ENCODE measurements at places on chromosomes 7 and 10.
A peak's percentile ranks its signal among the peaks of the same experiment; 100 is the strongest.

DNA sequence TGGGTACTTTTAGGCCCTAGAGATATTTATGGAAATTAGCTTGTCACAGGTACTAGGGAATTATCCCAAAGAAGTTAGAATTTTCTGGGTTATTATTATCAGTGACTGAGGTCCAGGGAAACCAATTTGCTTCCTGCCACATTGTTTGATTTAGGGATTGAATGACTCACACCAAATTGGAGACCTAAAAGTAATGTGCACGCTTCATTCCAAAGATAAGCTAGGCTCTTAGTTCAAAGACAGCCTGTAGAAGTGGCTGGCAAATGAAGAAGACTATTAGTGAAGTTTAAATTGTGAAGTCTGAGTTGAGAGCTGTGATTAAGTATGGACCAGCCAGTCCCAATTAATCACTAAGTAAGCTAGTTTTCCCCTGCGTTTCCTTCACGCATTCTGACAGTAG is 188.1 kb upstream of the MYO3A start:
- DNase-seq = no peak

GRCh38 chr10:95289003-95289920 is 1.5 kb downstream of the PDLIM1 start:
- DNase-seq = no peak

GRCh38 chr7:24829787-24830186 is 72.5 kb upstream of the GSDME start:
- DNase-seq = no peak

GRCh38 chr10:97822261-97822687 is 27.4 kb upstream of the GOLGA7B start:
- DNase-seq = no peak

GRCh38 chr10:29540016-29540415 is 94.8 kb downstream of the SVIL start:
- DNase-seq = no peak

DNA sequence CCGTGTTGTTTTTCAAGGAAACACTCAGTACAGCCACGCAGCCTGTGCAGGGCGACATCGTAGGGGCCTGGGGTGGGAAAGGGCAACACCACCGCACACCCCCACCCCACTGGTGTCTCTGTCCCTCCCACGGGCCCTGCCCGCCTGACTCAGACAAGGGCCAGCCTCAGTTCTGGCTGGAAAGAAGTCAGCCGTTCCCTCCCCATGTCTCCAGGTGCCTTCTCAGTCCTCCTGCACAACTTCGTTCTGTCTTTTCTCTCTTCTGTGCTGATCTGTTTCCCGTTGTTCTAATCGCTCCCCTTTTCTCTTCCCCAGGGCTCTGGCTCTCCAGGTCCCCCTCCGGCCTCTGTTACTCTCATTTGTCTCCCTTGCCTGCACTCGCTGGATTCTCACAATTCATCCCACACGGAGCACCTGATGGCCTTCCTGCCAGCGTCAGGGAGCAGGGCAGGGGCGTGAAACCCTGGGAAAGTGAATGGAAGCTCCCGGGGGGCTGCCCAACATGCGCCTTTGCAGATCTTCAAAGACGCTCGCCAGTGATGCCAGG is 97.7 kb downstream of the WDR37 start:
- peak; percentile 19 for DNase-seq

GRCh38 chr7:30028749-30029635 is 780 bp downstream of the PLEKHA8 start:
- DNase-seq = no peak

DNA sequence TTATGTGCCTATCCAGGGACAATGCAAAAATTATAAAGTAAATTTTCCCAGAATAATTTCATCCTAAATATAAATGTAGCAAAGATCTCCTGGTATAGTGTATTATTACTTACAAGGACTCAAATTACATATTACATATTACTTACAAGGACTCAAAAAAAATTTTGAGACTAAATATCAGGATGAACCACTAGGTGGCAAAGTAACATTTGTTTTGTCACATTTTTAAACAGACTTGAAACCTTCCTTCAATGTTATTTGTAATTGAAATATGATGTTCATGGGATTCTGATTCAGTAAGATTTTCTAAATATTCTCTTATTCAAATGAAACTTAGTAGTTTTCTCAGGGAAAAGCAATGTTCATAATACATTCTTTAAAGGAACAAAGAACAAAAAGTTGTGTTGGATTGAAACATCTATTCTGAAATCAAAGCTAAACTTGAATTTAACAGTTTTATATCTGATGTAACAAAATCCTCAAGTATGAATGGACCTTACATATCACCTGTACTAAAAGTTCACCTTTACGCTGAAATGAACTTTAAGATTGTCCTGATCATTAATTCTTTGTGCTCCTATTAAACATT is 74.3 kb upstream of the GNAI1 start:
- no peak for DNase-seq

- no peak for DNase-seq
Measured at GRCh38 chr10:52198540-52198939, 115.5 kb upstream of the DKK1 start.
